Foreskin keratinocyte (primary cell): ENCODE measurements at places on chromosomes 4 and X. TPM values are rescaled to one million over a fixed set of nuclear protein-coding genes. Genes with fewer than 3 reads are reported as not detected.

The SMAD1 gene
- total RNA-seq, result 27.4 and 27.6 TPM in 2 replicates

The PCDH11X gene
- not detected in 2 replicates for total RNA-seq

The RBMXL3 gene
- total RNA-seq, result not detected in 2 replicates

The TKTL2 gene
- not detected in 2 replicates for total RNA-seq
